Cardiac fibroblast (primary cell): ENCODE measurements at places on chromosomes 3 and 15.

GRCh38 chr3:42477696-42478095 lies 24.7 kb upstream of the VIPR1 start:
- no peak for DNase-seq

GRCh38 chr3:81289676-81290075 lies 471.8 kb downstream of the GBE1 start:
- peak; percentile 54 for DNase-seq

DNA sequence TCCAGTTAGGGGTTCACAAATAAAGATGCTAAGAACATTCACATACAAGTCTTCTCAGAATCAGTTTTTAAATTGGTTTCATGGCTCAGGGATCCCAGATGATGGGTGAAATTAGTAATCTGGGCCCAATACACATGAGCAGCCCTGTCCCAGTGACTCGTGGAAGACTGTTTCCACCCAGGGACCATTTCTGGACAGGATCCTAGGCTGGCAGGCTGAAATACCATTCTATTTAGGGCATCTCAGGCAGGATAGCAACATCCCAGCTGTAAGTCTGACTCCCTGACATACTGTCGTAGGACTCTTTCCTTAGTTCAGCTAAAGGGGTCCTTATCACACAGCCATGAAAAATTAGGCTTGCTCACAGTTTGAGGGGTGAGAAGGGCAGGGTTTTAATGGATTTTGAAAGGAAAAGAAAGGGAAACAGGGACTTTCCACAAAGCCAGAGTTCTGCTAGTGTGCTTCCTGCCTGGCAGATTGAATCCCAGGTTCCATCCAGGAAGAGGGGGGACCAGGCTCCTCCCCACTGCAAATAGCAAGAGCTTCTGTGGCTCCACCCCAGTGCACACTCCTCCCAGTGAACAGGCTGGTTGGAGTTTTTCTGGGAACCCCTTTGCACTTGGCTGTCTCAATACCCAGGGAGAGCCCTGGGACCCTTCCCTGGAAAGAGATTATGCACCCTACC lies 41.3 kb upstream of the LYZL4 start:
- DNase-seq = peak; percentile 10

DNA sequence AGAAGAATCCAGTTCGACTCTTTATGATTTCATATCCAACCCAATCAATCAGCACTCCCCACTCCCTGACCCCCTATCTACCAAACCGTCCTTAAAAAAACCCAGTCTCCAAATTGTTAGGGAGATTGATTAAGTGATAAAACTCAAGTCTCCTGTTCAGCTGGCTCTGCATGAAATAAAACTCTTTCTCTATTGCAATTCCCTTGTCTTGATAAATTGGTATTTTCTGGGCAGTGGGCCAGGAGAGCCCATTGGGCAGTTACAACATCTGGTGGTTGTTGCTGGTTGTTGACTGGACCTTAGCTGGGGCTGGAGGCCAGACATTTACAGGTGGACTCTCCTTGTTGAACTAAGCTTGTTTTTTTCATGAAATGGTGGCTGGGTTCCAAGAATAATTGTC lies 642.3 kb downstream of the ROBO2 start:
- DNase-seq = no peak

DNA sequence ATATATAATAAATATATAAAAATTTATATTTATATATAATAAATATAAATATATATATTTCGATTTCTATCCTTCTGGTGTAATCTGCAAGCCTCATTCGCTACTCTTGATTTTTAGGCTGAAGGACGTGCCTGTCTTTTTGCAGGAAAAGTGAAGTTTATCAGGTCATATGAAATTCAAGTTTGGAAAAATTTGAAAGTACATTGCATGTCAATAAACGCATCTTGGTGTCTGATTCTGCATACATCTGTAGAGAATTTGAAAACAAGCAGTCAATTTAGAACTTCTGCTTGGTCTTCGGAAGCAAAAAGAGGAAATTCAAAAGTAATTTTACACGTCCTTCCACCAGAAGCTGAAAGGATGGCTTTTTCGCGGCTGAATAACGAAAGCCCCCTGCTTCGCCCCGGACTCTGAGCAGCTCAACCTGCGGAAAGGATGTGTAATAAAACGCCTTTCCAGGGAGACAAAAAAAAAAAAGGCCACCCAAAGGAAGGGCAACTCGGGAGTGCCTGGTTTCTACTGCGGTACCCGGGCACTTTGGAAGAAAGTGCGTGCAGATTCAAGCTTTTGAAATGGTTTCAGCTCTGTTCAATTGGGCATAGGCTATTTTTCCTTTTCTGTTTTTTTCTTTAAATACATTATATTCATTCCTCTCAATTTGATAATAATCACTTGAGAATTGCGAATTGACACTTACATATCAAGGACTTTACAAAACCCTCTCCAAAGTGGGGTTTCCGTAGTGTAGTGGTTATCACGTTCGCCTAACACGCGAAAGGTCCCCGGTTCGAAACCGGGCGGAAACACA lies 1.5 kb upstream of the MYNN start:
- DNase-seq = peak; percentile 87

DNA sequence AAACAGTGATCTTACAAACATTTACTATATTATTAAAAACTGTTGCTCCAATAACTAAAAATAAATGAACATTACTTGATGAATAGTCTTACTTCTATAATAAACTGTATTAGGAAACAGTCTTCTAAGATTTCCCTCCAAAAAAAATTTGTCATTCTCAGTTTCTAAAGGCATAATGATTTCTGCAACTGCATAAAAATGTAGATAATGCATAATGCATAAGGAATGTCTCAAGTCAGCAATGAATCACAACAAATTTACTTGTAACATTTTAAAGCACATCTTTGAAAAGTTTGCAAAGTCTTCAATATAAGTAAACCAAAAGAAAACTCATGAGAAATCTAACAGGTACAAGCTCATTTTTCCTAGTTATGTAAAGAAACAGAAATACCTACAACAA lies 113.5 kb downstream of the VPS13C start:
- peak; percentile 53 for DNase-seq

- DNase-seq = no peak
These were observed 6.3 kb upstream of the APEH start for GRCh38 chr3:49667701-49668413.

DNA sequence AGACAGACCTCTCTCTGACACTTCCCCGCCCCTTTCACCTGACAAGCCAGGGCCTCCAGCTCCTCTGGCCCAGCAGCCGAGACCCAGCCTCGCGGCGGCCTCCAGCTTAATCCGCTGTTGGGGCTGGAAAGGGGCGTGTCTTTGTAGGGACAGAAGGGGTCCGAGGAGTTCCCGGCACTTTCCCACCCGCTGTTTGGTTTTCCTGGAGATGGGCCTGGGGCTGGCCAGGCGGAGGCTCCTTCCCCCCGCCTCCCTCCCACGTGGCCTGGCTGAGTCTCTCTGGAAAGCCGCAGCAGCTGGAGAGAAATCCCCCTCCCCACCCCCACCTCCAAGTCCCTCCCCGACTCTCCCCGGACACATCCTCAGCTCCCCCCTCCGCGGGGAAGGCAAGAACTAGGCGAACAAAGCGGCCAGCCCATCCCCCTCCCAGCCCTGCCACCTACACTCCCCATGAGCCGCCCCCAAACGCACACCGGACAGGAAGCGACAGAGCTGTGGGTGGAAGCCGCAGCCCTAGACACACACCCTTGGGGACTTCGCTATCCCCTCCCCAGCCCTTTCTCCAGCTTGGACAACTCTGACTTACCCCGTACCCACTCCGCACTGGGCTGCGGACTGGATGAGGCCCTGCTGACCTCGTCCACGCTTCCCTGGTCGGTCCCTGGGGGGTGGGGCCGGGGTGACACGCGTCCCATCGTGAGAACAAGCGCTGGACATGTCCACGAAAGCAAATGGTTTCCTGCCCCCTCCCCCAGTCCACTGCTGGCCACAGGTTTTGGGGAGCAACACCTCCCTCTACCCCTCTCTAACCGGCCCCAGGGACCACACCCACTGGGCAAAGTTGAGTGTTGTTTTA lies 1.2 kb downstream of the IGDCC4 start:
- DNase-seq = peak; percentile 29

DNA sequence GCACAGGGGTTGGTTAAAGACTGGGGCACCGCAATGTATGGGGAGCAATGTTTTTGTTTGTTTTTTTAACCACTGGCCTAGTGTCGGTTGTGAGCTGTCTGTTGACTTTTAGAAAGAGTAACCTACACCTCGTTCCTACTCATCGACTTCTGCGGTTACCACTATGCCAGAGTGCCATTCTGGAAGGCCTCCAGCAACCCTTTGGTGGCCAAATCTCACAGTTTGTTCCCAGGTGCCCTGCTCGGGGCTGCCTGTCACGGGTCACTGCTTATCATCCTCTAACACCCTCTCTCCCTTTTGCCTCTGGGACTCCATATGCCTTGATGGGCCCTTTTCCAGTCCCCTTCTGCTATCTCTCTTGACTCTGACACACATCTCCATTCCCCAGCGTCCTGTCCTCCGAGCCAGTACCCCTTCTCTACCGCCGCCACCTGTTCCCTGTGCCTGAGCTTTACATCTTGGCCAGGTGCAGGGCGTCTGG lies 290.4 kb upstream of the C2CD4B start:
- no peak for DNase-seq

- no peak for DNase-seq
These were observed 16.6 kb downstream of the TRANK1 start for GRCh38 chr3:36928220-36928619.

DNA sequence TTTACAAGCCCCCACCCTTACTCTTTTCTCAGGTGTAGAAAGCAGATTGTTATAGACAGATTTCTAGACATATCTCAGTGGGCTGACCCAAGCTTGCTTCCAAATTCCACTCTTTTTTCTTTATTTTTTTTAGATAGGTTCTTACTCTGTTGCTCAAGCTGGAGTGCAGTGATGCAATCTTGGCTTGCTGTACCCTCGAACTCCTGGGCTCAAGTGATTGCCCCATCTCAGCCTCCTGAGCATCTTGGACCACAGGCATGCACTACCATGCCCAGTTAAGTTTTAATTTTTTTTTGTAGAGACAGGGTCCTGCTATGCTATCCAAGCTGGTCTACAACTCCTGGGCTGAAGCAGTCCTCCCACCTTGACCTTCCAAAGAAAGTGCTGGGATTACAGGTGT lies 53.5 kb upstream of the ADAMTS9 start:
- DNase-seq = peak; percentile 63
